ENCODE measurements at places on chromosomes 3 and 15.

GRCh38 chr3:152626226-152626625 lies 208.7 kb upstream of the P2RY1 start:
- no peak for DNase-seq

- DNase-seq: no peak
Observed at GRCh38 chr15:48751595-48751994, 59.3 kb downstream of the CEP152 start.

DNA sequence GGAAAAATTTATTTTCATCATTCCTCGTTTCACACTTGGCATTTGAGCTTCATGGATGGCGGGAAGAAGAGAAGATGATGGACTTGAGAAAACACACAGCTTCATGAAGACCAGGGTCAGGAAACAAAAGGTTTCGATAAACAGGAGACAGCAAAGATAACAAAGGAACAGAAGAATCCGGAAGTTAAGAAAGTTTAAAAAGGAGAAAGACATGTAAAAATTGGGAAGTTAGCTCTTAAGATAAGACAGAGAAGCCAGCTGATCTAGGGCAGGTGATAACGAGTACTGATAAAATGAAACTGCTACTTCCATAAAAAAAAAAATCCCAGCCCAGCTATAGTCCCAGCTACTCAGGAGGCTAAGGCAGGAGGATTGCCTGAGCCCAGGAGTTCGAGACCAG lies 23.9 kb downstream of the IL5RA start:
- DNase-seq: no peak

GRCh38 chr15:69663982-69664381 lies 211.4 kb downstream of the RPLP1 start:
- no peak for DNase-seq

DNA sequence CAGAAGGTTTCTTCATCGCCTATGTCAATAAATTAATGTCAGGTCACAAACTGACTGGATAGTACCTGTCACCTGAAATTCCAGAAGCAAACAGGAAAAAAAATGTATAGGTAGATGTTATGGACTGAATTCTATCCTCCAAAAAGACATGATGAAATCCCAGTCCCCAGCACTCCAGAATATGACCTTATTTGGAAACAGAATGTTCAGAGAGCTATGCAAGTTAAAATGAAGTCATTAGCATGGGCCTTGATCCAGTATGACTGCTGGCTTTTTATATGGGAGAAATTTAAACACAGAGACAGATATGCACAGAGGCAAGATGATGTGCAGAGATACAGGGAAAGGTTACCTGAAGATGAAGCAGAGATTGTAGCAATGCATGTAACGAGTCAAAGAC lies 953.4 kb downstream of the ZPLD1 start:
- DNase-seq: no peak

GRCh38 chr3:30199096-30199759 lies 407.2 kb upstream of the TGFBR2 start:
- DNase-seq: peak; percentile 55

DNA sequence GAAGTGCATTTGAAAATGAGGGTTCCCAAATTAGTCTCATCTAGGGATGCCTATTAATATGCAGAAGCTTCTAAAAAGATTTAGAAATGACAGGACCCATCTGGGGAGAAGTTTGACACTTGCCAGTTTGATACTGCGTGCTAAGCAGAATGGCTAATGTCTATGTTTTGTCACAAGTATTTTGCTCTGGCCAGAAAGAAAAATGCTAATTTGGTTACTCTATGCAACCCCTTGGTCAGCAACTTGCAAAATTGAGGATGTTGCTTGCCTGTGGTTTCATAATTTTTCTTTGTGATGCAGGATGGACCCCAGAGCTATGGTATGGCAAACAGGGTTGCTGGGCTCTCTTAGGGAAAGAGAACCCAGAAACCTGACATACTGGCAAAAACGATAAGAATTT lies 148.2 kb downstream of the FMN1 start:
- no peak for DNase-seq

DNA sequence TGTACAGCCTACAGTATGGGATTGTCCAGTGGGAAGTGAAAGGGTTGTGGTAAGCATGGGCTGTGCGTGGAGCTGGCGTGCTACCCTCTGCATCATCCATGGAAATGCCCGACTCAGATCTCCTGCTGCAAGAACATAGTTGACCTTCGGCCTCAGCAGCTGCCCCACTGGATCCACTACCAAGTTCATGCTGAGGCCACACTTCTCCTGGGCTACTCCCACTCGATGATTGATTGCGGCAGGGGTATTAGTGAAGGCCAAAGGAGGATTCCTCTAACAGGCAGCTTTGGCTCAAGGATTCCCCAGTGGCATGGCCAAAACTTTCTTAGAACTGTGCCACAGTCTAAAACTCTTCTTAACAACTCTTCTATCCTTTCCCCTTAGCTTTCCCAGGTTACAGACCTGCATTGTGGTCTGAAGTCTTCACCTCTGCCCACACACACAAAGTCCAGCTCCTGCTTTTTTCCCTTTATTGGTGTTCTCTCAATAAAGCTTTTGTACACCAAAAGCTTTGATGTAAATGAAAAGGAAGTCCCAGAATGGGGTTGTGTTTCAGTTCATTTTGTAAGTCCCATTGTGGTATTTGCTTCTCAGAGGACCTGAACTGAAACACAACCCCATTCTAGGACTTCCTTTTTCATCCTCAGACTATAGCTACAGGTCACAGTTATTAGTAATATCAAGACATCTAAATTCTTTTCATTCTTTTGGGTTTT lies 4.9 kb upstream of the TBC1D5 start:
- DNase-seq: no peak

GRCh38 chr15:77646104-77646694 lies 13.5 kb upstream of the LINGO1 start:
- no peak for DNase-seq

DNA sequence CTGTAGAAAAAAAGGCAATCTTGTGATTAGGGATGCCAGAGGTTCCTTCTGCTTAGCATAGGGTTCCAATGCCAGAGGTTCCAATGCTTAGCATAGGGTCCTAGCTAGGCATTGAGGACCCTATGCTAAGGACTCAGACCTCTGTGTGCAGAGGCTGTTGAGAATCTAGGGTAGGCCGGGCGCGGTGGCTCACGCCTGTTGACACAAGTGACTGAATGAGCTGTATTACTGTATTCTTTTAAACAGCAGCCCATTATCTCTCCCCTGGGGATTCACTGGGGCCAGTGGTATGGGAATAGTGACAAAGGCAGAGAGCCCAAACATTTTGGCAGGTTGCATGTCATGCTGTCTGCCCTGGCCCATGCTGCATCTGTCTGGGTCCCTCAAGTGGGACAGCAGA lies 16.2 kb downstream of the PAK6 start:
- no peak for DNase-seq

DNA sequence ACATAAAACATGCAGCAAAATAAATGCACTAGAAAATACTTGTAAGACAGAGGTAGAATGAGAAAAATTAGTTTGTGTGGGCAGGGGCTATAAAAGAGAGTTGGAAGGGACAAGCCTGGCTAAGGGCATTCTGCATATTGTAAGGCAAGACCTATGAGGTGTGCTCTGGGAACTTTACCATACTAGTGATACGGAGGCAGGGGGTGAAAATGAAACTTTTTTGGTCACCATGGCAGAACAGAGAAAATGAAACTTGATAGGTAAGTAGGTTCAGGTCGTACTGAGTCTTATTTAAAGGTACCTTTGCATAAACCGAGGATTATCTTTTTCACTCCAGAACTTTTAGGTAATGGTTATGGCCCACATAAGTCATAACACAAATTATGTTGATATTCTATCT lies 74.7 kb upstream of the ACKR4 start:
- DNase-seq: no peak

DNA sequence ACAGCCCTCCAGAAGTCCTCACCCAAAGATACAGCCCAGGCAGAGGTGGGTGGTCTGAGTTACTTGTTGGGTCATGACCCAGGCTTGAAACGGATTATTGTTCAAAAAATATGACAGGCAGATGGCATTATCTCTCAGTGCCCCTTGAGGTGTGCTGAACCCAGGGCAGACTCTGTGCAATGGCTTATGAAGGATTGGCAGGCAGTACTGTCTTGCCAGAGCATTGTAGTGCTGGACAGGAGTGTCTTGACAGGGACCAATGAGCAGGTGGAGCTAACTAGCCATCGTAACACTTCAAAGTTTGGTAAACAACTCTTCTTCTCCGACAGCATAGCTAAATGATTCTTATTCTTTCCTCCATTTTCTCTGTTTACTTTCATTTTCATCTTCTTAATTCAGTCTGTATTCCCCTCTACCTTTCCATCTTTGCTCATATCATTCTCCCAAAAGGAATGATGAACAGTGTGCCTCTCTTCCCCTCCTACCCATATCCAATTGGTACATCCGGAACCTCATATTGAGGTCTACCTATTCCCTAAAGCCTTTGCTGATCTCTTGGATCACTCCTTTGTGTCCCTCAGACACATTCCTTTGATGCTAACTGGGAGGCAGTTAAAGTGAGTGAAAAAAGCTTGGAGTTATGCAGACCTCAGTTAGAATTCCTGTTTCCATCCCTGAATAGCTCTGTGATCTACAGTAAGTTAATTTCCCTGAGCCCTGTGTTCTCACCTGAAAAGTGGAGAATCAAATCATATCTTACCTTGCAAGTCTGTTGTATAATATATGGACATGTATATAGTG lies 2.6 kb upstream of the IL20RB start:
- DNase-seq: no peak

- no peak for DNase-seq
Observed at GRCh38 chr3:147838652-147839051, 429.5 kb downstream of the ZIC1 start.

GRCh38 chr3:50632450-50632849 lies 15.5 kb downstream of the MAPKAPK3 start:
- no peak for DNase-seq

DNA sequence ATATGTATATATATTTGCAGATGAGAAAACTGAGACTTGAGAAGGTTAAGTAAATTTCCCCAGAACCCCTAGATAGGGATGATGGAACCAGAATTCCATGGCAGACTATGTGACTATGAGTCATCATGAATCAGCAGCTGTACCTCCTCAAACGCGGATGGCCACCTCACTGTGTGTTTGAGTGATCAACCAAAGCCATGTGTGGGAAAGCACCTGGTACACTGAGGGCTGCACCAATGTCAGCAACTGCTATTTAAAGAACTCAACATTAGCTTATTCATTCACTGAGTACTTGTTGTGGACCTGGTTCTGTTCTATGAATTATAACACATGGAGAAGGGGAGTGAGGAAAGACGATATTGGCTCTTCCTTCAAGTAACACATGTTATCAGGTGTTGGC lies 377.0 kb downstream of the GAP43 start:
- DNase-seq: no peak

- no peak for DNase-seq
Observed at GRCh38 chr3:112958811-112959560, 15.9 kb downstream of the CD200R1 start.

DNA sequence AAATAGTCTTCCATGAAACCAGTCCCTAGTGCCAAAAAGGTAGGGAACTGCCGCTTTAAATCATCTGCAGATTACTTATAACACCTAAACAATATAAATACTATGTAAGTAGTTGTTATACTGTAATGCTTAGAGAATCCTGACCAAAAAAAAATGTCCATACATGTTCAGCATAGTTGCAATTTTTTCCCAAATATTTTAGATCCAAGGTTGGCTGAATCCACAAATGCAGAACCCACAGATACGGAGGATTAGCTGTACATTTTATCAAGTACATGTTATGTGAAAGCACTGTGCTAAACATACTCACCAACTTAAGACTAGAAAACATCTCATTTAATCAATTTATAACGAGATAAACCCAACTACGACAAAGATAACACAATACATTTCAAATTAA lies 9.3 kb downstream of the MSL2 start:
- DNase-seq: no peak

DNA sequence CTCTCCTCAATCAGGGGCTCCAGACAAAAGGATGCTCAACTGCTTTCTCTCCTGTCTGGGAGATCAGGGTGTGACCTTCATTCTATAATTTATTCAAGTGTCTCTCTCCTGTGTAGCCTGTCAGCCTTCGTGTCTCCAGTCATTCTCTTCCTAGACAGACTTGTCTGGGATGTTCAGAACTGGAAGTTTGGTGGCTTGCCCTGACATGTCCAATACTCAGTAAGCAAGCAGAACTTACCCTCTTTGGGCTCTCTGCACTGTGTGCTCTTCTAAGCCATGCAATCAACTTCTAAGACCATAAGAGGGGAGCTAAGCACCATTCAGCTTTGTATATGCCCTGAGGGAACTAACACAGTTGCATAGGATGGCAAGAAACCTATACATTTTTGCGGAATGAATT lies 14.1 kb downstream of the ACKR2 start:
- no peak for DNase-seq

DNA sequence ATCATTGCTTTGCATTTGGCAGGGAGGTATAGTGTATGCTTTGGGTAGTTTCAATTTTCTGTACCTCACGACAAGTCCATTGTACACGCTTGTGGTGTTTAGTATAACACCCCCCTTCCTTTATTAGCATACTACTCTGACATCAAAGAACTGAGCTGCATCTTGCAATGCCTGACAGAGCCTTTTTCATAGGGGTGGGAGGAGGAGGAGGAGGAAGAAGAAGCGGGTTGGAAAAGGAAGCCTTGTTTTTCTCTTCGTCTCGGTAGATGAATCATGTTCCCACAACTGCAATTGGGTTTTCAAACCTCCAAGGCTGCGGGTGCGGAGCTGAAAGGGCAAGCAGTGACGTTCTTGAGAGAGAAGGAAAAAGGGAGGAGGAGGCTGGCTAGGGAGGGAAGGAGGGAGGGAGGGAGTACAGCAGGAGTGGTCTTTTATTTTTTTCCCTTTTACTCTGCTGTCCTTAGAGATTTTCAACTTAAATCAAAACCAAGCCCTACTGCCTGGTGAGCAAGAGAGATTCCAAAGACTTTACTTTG lies 175.7 kb downstream of the KLHL25 start:
- peak; percentile 34 for DNase-seq

DNA sequence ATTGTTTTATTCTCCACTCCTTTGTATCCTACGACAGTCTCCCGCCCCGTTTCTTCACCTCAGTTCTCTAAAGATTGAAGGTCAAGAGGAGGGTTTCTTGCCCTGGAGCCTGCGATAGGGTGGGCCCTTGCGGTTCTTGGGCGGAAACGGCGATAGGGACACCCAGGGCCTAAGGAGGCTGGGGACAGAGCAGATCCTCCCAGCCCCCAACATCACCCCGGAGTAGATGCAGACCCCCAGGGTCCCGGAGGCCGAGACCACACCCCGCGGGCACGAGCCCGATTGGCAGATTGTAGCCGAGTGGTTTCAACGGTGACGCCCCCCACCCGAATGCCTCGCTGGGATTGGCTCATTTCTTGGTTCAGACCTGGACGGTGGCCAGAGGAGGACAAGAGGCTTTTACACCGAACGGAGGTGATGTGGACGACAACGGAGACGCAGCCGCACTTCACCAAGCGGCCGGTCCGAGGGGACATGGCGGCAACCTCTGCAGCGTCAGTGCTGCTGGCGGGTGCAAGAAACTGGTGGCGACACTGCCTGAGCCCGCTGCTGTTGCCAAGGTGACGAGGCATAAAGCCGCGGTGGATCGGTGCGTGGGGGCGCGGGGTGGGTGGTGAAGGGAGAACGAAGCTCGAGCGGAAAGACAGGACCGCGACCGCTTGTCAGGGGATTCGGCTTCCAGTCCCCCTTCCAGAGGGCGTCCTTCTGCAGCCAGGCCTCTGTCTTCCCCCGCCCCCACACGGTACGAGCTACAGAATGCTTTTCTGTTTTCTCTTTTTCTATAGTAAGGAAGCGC lies 19.0 kb upstream of the MCF2L2 start:
- DNase-seq: peak; percentile 89

Measured in kidney capillary endothelial cell (primary cell).